Central memory CD4-positive, alpha-beta T cell (primary cell): ENCODE measurements at places on chromosomes 5 and 9.

DNA sequence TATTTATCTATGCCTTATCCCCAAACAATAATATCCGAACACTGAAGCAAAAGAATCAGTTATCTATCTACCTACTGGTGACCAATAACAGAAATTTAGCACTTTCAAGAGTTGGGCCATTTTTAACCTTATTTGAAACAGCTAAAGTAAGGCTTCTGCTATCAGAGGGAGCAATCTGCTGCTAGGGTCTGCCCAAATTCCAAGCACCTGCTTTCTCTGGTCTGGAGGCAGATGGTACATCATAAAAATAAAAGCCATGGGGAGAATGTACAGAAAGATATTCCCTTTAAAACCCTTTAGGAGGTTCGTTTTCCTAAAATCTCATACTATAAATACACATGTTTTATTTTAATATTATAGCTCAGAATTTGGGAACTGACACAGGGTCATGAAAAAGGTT is 37.7 kb upstream of the ARSB start:
- no peak for DNase-seq

DNA sequence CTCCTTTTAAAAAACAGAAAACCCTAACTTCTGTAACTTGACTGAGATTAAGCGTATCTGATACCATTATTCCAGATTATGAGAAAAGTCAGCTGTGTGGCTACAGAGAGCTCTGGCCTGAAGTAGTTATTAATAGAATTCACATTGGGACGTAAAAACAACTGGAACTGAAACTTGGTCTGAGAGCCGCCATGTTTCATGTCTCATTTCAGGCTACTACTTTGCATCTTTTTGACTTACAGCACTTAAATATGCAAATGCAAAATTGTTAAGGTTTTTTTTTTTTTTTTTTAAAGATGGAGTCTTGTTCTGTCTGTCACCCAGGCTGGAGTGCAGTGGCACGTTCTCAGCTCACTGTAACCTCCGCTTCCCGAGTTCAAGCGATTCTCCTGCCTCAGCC is 25.2 kb downstream of the MAP3K1 start:
- DNase-seq: no peak

DNA sequence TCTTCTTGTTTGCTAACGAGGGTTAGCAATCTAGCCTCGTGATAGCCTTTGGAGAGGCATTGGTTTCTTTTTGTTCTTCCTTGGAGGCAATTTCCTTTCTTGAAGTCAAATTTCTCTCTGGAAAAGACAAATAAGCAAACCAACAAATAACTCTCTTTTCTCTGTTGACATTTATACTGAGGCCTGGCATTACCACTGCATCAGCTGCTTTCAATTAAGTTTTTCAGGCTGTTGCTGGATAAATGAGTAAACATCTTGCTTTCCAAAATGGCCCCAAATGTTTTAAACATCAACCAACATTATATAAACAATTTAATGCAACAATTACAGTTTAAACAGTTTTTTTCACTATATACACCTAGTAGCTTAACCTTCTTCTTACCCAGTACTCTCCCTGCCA is 264.4 kb downstream of the HTR1A start:
- DNase-seq: no peak

DNA sequence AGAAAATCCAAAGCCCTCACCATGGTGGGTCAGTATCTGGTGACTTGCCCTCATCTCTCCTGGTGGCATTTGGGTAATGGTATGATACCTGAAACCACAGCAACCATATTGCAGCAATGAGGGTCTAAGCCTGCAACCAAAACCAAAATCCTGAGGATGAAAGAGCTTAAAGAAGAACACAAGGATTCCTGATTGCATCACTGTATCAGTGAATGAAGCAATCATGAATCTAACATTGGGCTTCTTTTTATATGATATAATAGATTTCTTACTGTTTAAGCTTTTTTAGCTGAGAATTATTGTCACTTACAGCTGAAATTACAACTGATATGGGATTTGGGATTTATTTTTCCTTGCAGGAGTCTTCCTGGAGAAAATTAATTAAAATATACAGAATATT is 269.9 kb downstream of the MEF2C start:
- no peak for DNase-seq

DNA sequence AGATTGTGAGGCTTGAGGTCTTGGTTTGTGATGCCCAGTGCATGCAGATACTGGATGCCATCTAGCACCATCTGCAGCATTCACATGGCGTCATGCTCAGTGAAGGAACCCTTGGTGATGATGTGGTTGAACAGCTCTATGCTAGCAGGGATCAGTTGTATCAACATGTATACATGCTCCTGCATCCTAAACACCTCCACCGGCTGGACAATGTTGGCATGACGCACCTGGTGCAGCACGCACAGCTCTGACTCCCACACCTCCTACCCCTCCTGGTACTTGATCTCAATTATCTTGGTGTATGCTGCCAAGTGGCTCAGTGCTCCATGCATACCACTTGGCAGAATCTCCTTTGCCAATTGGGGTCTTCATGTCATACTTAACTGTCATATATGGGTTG is 49.1 kb downstream of the MTREX start:
- no peak for DNase-seq

DNA sequence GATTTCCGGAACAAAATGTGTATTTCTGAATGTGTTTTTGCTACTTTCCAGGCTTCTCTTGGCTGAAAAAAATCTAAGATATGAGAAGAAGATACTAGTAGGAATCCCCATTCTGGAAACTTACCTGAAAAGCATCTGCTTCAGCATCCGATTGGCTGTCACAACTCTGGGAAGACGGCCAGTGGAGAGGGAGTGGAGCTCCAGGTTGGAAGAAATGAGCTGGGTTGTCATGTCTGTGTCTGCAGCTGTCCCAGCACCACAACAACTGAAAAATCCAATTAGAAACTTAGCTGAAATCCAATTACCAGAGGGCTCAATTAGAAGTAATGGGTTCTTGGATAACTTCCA is 3.0 kb downstream of the PSMB7 start:
- DNase-seq: no peak

- no peak for DNase-seq
Measured at GRCh38 chr5:60196385-60197113, 303.0 kb upstream of the PDE4D start.

GRCh38 chr5:178426326-178427130 is 163.7 kb downstream of the COL23A1 start:
- no peak for DNase-seq

DNA sequence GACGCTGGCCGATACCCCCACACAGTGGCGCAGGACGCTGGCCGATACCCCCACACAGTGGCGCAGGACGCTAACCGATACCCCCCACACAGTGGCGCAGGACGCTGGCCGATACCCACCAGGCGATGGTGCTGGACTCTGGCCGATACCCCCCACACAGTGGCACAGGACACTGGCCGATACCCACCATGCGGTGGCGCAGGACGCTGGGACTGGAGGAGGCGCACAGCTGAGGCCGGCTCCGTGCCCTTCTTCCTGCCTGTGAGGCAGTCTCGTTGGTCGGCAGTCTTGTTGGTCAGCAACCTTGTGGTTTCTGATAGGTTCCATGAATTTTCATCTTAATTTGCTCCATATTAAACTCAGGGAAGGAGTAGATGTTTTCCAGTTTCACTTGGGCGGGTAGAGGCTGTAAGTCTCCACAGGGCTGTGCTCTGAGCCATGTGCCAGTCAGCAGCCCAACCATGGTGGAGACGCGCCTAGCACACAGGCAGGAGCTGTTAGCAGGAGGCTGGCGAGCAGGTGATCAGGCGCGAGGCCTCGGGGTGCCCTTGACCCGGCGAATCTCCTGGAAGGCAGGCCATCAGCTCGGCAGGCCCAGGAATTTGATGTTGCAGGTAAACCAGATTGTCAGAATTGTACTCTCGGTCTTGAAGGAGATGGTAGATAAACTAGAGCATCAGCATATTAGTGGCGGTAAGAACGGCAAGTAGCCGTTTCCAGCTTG is 75.6 kb downstream of the EHMT1 start:
- DNase-seq: no peak
